ENCODE measurements at places on chromosomes 4 and X.

DNA sequence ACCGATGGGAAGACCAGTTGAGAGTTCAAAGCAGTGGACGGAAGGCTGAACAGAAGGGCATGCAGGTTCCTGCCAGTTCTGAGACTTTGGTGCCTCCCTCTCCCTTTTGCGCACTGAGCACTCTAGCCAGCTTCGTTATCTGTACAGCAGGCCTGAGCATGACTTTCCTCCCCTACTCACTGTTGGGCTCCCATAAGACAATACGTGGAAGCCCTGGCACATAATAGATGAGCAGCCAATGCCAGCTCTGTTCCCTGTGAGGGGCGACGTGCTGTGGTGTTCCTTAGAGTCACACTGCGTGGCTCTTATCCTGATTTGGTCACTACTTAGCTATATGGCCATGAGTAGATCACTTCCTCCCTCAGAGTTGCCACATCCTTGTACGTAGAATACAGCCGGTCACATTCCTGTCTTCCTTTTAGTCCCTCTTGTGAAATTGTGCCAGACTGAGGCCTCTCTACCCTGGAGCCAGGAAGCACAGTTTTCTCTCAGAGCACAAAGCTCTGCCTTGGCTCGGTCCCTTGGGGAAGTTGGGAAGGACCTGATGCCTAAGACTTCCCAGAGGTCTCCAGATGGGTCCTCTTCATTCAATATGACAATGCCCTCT lies 160.4 kb upstream of the MAMLD1 start:
- no peak for DNase-seq

DNA sequence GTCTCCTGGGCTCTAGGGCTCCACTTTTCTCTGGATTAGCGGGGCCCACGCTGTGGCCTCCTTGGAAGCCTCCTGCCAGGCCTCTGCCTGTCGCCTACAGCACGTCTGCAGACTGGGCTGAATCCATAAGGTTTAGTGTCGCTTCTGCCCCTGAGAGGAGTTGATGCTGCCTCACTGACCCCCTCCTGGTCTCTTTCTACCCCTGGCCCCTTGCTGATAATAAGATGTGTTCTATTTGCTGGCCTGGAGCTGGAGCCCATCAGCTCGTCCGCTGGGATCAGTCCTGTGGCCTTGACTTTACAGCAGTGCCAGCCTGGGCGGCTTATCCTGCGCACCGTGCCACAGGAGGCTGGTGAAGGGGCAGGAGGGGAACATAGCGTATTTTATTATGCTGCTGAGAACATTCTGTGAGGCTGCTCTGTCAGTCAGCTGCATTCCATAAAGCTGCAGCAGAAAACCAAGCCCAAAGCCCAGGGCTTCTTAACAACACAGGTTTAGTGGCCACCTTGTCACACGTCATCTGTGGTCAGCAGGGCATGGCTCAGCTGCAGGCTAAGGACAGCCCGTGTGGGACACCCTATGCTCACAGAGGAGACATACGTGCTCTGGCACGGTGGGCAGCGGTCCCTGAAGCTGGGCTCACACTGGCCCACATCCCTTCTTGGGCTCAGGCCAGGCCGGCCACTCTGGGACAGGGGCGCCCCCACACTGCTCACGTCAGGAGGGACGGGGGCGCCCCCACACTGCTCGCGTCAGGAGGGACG lies 29.3 kb upstream of the HGFAC start:
- no peak for DNase-seq

- DNase-seq, result no peak
Measured at GRCh38 chr4:81358154-81358553, 113.6 kb downstream of the RASGEF1B start.

GRCh38 chrX:149286940-149287349 lies 218.2 kb downstream of the IDS start:
- no peak for DNase-seq

- no peak for DNase-seq
Measured at GRCh38 chr4:184506527-184507121, 32.3 kb upstream of the IRF2 start.

DNA sequence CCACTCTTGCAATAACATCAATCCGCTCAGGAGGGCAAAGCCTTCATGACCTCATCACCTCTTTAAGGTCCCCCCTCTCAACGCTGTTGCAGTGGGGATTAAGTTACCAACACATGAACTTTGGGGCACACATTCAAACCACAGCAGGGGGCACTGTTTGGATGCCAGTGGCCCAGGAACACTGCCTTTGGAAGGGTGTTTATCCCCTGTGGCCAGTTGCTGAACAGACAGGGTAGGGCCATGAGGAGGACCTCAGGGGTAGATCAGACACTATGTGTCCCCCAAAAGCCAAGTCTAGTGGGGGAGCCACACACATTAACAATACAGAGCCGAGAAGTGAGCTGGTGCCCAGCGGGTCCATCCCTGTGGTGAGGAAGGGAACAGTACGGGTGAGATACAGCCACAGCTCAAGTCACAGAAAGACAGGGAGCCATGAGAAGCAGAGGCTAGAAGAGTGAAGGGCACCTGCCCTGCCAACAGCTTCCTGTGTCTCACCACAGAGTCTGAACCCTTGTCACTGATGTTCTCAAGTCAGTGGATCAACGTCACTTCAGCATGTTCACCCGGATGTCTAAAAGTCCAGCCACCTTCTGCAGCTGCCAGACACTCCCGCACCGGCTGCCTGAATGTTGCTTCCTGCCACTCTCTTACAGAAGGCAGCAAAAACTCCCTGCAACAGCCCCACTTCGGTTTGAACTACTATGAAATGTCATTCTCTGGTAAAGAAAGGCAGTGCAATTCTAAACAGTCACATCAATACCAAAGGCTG lies 19.9 kb upstream of the MXD4 start:
- peak; percentile 58 for DNase-seq

GRCh38 chrX:86171366-86171765 lies 23.1 kb downstream of the DACH2 start:
- DNase-seq, result no peak

GRCh38 chr4:74307170-74307569 lies 1.1 kb upstream of the EPGN start:
- DNase-seq, result no peak

DNA sequence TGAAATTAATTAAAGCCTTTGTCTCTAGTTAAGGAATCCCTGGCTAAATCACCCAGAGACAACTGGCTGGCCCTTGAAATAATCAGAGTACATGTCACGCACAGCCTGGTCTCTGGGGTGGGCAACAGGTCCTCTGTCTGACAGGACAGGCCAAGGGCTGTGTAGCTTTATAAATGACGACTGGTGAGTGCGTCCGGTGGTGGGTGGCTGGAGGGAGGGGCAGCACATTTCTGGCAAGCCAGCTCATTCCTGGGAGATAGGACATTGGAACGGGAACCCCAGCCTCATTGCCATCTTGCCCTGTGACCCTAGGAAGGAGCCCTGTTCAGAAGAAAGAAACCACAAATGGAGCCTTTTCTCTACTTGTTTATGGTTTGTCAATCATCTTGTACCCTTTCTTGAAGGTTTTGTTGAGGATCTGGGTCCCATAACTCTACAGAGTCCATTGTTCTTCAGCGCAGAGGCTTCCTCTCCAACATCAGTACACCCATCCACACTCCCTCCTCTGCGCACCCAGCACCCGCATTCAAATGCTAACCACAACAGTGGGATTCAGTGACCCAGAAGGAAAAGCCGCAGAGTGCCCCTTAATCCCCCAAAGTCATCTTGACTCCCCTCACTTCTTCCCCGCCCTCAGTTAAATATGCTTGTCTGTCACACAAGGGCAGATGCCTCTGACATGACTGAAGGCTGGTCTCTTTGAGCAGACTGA lies 368.1 kb downstream of the UNC5C start:
- DNase-seq, result no peak

All from activated CD8-positive, alpha-beta memory T cell treated with anti-CD3 and anti-CD28 coated beads for 4 hours (primary cell).